ENCODE measurements at places on chromosomes 12 and 14. TPM values are rescaled to one million over a fixed set of nuclear protein-coding genes. Genes with fewer than 3 reads are reported as not detected.

Gene TAS2R10
- not detected for total RNA-seq

Gene JKAMP
- total RNA-seq, result 75.0 TPM

Gene TRPV4
- 0.08 TPM for total RNA-seq

Gene TMTC1
- total RNA-seq, result 0.06 TPM

Gene ZBTB39
- 5.1 TPM for total RNA-seq

Gene SSPN
- 0.55 TPM for total RNA-seq

Gene PRKD1
- total RNA-seq, result 2.4 TPM

Gene TEX22
- total RNA-seq, result 0.19 TPM

Gene CLEC6A
- total RNA-seq, result not detected

Gene OTOGL
- not detected for total RNA-seq

Gene NANOG
- total RNA-seq, result not detected

Gene NRXN3
- total RNA-seq, result 0.75 TPM

Gene P2RX7
- not detected for total RNA-seq

Gene TTC8
- total RNA-seq, result 40.8 TPM

Gene LBHD2
- not detected for total RNA-seq

Gene SPRING1
- 14.8 TPM for total RNA-seq

Gene SLC22A17
- total RNA-seq, result 7.3 TPM

Gene TRHDE
- total RNA-seq, result 0.23 TPM

Gene LARP4
- total RNA-seq, result 46.8 TPM

Gene SDSL
- 28.4 TPM for total RNA-seq

Gene SYNDIG1L
- total RNA-seq, result not detected

Gene KERA
- not detected for total RNA-seq

Gene KRT3
- 0.07 TPM for total RNA-seq

Gene TUBA1B
- 2,364 TPM for total RNA-seq

Gene HAL
- 0.16 TPM for total RNA-seq

Gene CPNE6
- total RNA-seq, result not detected

Gene GPR68
- 0.03 TPM for total RNA-seq

Gene ZDHHC22
- 0.46 TPM for total RNA-seq

Gene ZNF891
- 0.44 TPM for total RNA-seq

Gene SMCO2
- 0.10 TPM for total RNA-seq

Gene KCNC2
- not detected for total RNA-seq

Gene AQP6
- total RNA-seq, result not detected

Gene HSP90B1
- 519 TPM for total RNA-seq

Gene MAP3K12
- 17.3 TPM for total RNA-seq

Gene ANG
- 10.6 TPM for total RNA-seq

Gene SRGAP1
- total RNA-seq, result 10.6 TPM

Gene CDK2
- 57.7 TPM for total RNA-seq

Gene LIN7A
- total RNA-seq, result 0.33 TPM

Gene NOVA1
- total RNA-seq, result 4.6 TPM

Gene GARIN6
- not detected for total RNA-seq

Gene STAC3
- total RNA-seq, result 0.43 TPM

Gene TMEM117
- total RNA-seq, result 2.5 TPM

Gene KRT6B
- total RNA-seq, result not detected

Gene LRP1
- total RNA-seq, result 17.1 TPM

Gene CDKN1B
- total RNA-seq, result 19.8 TPM

Gene REM2
- 0.44 TPM for total RNA-seq

Gene GUCY2C
- not detected for total RNA-seq

Gene OASL
- total RNA-seq, result 3.7 TPM
